Activated CD4-positive, alpha-beta memory T cell treated with anti-CD3 and anti-CD28 coated beads for 36 hours (primary cell): ENCODE measurements at places on chromosomes 11 and 22. TPM values are rescaled to one million over a fixed set of nuclear protein-coding genes. Genes with fewer than 3 reads are reported as not detected.

DNA sequence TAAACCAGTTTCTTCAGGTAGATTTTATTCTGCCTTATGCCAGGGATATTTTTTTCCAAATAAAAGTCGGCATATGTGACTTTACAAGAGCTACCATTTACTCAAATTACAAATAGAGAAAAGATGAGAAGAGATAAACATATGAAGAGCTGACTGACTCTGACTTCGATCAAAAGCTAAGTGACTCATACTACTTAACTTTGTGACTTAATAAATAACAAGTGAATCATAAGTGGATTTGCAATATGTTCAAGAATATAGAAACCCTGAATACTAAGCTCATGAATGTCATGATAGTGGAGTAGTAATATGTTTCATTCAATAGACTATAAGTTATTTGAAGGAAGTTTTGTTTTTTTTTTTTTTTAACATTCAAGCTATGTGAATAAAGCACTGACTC is 130.5 kb upstream of the ANO3 start:
- no peak for DNase-seq
- no peak overlapping the region for H3K4me3 ChIP-seq
- no peaks in the 10 kb centered on the region for H3K4me1 ChIP-seq
- no peak overlapping the region for H3K27ac ChIP-seq
- no peaks in the 10 kb centered on the region for H3K36me3 ChIP-seq
- H3K27me3 ChIP-seq, result no peaks in the 10 kb centered on the region

DNA sequence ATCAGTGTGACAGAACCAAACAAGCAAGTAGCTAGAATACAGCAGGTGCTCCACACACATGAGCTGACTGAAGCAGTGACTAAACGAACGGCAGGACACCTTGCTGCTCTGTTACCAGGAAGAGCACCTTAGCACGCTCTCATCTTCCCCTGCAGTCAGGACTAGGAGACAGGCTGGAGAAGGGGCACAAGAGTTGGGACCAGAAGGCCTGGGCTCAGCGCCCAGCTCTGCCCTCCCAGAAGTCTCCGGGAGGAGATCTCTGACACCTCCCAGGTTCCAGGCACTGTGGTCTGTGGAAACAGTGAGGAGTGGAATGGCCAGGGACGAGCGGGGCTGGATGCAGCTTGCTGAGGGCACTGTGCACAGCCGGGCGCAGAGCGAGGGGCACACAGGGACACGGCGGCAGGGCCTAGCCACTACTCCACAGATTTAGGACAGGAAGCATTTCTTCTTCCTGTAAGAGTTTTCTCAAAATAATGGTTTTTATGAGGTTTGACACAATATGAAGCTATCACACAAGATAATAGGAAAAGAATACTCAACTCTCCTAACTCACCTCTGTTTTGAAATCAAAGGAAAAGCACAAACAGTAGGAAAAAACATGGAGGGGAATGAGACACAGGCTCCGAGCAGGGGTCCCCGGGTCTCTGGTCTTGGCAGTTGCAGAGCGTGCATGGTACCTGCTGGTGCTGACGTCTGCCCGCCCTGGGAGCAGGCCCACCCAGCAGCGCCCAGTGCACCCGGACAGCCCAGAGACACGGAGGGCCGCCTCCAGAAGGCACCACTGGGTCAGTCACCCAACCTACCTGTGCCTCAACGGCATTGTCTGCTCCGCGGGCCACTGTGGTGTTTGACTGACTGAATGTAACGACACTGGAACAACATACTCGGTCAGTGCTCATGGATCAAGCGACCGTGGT is 67.6 kb downstream of the NCAPD3 start:
- H3K27me3 ChIP-seq, result no peaks in the 10 kb centered on the region
- H3K27ac ChIP-seq, result no peak overlapping the region
- peaks cover 61% of the 10 kb centered on the region for H3K36me3 ChIP-seq
- DNase-seq, result no peak
- no peak overlapping the region for H3K4me3 ChIP-seq
- no peaks in the 10 kb centered on the region for H3K4me1 ChIP-seq

DNA sequence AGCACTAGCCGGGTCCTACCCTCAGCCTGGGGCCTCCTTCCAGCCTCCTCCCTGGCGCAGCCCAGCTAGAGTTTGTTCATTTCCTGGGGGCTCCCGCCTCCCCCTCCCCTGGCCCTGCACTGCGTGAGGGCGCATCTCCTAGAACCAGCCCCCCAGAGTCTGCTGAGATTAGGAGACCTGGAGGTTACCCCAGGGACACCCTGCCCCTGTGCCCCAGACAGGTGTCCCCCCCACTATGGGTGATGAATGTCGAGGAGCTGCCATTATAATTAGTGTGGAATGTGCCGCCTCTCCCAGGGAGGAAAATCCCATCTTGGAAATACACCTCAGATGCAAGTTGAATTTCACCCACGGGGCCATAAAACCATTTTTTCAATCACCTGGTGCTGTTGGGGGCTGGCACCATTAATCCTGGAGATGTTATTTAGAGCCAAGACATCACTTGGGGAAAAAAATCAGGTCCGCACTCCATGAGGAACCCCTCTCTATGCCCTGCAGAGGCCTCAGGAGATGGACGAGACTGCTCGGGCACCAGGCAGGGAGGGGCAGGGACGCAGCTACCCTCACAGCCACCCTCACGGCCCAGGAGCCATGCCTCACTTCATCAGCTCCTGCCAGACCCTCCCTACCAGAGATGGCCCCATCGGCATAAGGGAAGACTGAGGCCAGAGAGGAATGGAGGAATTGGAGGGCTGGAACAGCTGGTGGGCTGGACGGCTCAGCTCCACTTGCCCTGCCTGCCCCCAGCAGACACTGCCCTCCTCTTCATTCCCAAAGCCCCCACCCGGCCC is 197.5 kb downstream of the IGLL1 start:
- H3K4me3 ChIP-seq, result no peak overlapping the region
- peaks cover 2% of the 10 kb centered on the region for H3K27me3 ChIP-seq
- H3K4me1 ChIP-seq, result no peaks in the 10 kb centered on the region
- no peak overlapping the region for H3K27ac ChIP-seq
- DNase-seq, result no peak

Gene PDXP
- total RNA-seq, result 22.9 TPM

DNA sequence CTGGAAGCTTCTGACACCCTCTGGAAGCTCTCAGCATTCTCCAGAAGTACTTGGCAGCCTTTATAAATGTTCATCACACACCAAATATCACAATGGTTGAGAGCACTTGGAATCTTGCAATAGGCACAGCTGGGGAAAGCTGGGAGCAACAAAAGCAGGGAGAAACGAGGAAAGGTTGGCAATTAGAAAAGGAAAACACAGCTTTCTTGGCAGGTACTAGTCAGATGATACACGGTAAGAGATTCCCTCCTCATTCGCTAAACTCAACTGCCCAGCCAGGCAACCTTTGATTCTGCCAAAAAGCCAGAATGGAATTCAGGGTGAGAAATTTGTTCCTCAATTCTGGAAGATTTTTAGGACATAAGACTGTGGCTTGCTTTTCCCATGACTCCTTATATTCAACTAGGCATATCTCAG is 576.9 kb upstream of the ANO5 start:
- no peak overlapping the region for H3K27ac ChIP-seq
- no peaks in the 10 kb centered on the region for H3K27me3 ChIP-seq
- no peak for DNase-seq
- no peak overlapping the region for H3K4me3 ChIP-seq
- H3K36me3 ChIP-seq, result no peaks in the 10 kb centered on the region
- H3K4me1 ChIP-seq, result no peaks in the 10 kb centered on the region

GRCh38 chr11:76602431-76602861 is 68.1 kb downstream of the LRRC32 start:
- no peaks in the 10 kb centered on the region for H3K36me3 ChIP-seq

DNA sequence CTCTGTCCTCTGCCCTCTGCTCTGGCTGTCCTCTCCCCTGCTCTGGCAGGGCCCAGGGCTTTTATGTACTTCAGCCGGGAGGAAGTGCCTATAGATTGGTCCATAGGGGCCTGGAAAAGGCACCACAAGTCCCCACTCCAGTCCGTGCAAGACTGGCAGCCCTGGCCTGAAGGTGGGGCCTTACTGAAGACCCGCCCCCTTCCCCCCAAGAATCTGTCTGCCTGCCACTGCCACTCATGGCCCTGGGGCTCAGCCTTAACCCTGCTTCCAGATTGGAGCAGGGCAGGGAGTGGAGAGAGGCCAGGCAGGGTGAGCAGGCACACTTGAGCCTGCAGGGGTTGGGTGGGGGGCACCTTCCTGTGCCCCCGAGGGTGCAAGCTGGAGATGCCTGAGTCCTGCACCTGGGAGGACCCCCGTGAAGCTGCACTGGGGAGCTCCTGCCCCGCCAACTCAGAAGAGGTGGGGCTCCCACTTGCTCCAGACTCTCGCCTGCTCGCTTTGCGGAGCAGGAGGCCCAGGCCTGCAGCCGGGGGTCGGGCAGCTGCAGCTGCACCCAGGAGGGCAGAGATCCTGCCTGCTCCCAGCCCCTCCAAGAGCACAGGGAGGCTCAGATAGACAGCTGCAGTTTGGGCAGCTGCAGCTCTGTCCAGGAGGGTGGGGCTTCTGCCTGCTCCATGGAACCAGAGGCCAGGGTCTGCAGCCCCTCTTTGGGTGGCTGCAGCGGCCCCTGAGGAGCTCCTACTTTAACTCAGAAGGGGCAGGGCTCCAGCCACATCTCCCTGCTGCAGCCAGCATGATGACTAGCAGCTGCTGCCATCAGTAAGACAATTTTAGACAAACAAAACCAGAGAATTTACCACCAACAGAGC is 51.0 kb upstream of the SC5D start:
- no peak overlapping the region for H3K4me3 ChIP-seq
- no peaks in the 10 kb centered on the region for H3K36me3 ChIP-seq

DNA sequence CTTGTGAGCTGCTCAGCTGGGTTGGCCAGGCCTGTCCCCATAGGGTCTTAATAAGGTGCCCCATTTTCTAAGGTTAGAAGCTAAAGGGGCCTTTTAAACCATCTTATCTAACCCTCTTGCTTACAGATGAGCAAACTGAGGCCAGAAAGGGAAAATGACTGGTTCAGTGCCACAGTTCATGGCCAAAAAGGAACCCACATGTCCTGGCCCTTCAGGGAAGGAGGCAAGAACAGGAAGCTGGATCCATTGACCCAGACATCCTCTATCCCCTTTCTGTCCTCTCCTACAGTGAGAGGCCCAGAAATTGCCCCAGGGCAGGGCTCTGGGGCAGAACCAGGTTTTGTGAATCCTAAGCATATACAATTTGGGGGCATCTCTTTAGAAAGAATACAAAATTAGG is 10.0 kb downstream of the PRG3 start:
- no peaks in the 10 kb centered on the region for H3K27me3 ChIP-seq
- no peaks in the 10 kb centered on the region for H3K4me1 ChIP-seq
- no peak for DNase-seq
